ENCODE measurements at places on chromosomes 12 and 14.

- DNase-seq, result no peak
Observed at GRCh38 chr12:102913453-102914226, 3.4 kb downstream of the PAH start.

- no peak for DNase-seq
Observed at GRCh38 chr12:120647375-120647755, 6.9 kb downstream of the CABP1 start.

DNA sequence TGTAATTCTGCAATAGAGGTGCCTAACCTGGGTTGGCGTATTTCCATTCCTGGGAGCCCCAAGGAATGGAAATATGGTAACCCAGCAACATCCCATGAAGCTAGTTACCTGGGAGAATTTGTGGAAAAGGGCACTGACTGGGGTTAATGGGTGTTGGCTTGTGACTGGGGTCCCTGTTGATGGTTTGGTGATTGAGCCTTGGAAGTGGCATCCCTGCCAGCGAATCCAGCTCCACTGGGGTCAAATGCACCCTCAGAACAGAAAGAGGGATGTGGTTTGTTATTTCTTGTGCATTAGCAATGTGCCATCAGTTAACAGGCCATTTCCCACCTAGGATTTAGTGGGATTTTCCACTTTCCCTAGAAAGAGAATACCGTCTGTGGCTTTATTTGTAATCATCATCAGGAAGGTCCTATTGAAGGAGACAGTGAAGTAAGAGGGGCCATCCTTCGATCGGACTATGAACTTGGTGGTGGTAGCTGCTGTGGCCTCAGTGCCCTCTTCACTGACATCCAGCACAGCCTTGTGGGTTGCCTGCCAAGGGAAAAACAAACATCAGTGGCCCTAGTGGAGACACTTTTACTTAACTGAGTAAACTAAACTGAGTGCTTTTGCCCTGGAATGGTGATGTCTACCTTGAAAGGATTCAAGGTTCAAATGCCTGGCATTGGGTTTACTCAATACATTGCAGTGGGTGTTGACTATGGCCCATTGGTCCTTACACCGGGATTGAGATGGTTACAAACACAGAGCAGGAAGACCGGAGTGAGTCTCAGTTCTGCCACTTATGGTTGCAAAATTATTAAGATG, 10.4 kb upstream of the SERPINA11 start:
- DNase-seq, result no peak

- no peak for DNase-seq
Observed at GRCh38 chr12:27828196-27828595, 48.2 kb upstream of the MANSC4 start.

DNA sequence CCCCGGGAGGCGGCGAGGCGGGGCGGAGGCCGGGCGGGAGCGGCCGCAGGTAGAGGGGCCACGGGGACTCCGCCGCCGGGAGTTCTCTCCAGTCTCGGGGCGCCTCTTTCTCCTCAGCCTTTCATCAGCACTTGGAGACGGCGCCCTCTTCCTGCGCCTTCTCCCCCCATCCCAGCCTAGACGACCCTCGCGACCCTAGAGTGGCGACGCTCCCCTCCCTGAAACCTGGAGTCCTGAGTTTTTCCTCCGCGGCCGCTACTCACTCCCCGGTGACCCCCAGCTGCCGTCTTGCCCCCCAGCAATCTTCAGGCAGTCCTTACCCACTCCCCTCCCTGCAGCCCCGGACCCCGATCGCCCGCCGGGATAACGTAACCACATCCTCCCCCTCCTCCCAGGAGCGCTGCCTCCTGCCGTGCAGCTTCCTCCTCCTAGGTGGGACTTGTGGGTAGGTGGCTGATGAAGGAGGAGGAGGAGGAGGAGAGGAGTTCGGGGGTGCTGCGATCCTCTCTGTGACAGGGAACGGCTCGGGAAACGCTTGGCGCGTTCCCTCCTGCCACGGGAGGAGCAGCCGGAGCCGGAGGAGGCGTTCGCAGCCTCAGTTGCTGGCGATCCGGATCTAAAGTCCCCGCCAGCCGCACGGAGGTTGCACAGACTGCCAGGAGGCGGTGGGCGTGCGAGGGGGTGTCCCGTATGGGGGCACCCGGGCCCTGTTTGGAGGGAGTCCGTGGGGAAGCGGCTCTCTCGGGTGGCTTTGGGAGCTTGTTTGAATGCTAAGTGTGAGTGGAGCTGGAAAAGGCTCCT, 891 bp downstream of the PLEKHA5 start:
- DNase-seq, result peak; percentile 10

DNA sequence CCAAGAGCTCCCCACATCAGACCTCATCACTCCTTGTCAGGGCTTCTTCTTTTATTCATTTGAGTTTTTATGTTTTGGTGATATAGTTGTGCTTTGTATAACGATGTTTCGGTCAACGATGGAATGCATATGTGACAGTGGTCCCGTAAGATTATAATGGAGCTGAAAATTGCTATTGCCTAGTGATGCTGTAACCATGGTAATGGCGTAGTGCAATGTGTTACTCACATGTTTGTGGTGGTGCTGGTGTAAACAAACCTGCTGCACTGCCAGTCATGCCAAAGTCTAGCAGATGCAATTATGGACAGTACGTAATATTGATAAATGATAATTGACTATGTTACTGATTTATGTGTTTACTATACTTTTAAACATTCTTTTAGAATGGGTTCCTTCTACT, 16.3 kb downstream of the CYP46A1 start:
- DNase-seq, result no peak

DNA sequence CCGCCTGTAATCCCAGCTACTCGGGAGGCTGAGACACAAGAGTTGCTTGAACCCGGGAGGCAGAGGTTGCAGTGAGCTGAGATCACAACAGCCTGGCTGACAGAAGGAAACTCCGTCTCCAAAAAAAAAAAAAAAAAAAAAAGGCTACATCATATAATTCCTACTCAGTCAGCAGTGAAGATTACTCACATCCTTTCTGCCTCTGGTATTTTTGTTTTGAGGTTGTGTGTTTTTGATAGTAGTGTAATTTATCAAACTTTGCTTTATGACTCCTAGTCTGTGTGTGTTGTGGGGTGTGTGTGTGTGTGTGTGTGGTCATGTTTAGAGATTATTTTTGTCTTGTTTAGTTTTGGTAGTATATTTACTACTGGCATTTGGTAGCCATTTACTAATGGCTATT, 29.8 kb upstream of the DLGAP5 start:
- peak; percentile 52 for DNase-seq

DNA sequence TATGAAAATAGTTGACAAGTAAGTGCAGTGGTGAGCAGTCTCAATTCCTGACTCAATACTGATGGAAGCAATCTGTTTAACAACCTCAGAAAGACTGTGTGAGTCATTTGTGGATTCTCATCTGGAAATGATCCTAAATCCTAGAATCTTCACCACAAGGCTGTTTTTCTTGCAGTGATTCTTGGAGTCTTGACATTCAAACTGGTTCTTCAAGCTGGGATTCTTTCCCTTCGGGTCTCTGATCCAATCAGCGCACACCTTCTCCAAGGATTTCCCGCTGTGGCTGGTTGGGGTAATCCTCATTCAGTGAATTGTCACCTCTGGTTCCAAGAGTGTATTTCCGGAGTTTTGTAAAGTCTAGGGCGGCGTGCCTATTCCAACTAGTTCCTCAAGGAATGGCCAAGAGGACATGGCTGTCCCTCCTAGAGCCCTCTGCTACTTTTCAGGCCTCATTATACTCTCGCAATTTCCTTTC, 37.7 kb upstream of the FOXJ2 start:
- peak; percentile 98 for DNase-seq

- DNase-seq, result no peak
Observed at GRCh38 chr12:95548056-95548538, 3.2 kb downstream of the USP44 start.

DNA sequence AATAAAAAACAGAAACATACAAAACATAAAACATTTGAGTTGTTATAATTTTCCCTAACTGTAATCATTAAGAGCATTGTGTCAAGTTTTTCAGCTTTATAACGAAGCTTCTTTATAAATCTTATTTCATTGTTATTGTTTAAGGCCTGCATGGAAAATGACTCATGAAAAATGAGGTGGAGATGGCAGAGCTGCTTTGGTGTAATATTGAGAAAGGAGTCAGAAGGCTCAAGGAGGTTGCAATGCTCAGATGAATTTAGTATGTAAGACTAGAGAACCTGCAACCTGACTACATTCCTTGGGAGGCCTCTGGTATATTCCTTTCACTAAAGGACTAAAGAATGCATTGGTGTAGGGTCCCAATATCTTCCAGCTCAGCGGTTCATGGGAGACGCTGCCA, 61.5 kb downstream of the TMEM30B start:
- no peak for DNase-seq

DNA sequence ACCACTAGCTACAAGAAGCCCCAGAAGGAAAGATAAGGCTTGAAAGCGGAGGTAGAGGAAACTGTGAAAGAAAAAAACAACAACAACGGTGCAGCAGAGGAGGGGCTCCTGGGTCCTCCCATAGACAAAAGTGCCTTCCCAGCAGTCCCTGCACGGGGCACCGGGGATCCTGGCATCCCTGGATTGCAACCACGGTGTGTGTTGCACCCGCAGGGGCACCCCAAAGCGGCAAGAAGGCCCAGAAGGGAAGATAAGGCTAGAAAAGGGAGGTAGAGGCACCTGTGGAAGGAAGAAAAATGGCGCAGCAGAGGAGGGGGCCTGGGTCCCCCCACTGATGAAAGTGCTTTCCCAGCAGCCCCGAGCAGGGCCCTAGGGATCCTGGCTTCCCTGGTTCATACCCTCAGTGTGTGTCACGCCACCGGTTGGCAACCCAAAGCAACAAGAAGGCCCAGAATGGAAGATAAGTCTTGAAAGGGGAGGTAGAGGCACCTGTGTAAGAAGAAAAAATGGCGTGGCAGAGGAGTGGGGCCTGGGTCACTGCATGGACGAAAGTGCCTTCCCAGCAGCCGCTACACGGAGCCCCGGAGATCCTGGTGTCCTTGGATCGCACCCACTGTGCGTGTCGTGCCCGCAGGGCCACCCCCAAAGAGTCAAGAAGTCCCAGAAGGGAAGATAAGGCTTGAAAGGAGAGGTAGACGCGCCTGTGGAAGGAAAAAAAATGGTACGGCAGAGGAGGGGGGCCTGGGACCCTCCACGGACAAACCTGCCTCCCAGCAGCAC, 281.0 kb downstream of the ALG10 start:
- DNase-seq, result no peak

GRCh38 chr12:127041985-127042625, 1224.9 kb upstream of the TMEM132C start:
- no peak for DNase-seq

DNA sequence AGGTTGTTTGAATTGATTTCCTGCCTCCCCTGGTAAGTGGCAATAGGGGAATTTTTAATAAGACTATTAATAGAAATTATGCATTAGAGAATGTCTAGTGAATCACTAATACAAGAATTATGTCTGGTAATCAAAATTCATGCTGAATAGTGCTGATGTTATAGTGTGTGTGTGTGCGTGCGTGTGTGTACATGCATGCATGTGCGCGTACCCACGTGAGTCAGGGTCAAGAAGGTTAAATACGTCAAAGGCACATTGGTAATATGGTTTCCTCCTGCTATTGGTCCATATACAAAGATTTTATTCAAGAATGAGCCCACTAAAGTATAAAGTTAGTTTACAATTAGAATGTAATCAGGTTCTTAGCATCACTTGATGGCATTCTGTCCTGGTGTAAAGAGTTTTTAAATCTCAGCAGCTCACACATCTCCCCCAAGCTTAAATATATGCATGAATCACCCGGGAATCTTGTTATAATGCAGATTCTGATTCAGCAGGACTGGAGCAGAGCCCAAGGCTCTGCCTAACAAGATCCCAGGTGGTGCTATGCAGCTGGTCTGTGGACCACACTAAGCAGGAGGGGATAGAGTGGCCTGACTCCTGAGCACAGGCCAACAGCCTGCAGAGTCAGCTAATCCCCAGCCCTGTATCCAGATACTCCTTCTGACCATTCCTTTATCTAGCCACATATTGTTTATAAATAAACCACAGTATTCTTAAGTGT, 43.9 kb downstream of the TTC9 start:
- peak; percentile 9 for DNase-seq

GRCh38 chr14:72948481-72949138, 22.3 kb downstream of the DCAF4 start:
- peak; percentile 68 for DNase-seq

GRCh38 chr12:75852143-75852542, 179.4 kb downstream of the PHLDA1 start:
- DNase-seq, result peak; percentile 26

DNA sequence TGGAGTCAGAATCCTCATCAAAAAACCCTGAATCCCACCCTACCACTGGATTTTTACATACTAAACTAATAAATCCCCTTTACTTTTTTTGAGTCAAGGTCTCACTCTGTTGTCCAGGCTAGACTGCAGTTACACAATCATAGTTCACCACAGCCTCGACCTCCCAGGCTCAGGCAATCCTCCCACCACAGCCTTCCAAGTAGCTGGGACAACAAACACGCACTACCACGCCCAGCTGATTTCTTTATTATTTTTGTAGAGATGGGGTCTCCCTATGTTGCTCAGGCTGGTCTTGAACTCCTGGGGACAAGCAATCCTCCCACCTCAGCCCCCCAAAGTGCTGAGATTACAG, 24.3 kb downstream of the SPTSSA start:
- no peak for DNase-seq

GRCh38 chr14:101118746-101119591, 215.4 kb upstream of the RTL1 start:
- no peak for DNase-seq

DNA sequence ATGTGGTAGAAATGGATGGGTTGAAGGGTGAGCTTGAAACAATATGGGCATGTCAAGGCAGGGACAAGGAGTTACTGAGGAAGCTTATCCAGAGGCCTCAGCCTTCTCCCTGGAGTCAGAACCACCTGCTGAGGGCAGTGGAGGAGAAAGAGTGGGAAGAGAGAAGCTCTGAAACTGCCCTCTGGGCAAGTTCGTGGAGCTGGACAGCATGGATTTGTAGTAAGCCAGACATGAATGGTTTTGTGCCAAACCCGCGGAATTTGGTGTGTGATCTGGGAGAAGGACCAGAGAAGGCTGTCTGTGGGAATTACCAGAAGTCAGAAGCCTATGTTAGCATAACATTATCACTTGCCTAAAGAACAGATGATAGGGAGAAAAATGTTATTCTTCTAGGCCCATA, 164.8 kb downstream of the SLC41A2 start:
- DNase-seq, result peak; percentile 64

DNA sequence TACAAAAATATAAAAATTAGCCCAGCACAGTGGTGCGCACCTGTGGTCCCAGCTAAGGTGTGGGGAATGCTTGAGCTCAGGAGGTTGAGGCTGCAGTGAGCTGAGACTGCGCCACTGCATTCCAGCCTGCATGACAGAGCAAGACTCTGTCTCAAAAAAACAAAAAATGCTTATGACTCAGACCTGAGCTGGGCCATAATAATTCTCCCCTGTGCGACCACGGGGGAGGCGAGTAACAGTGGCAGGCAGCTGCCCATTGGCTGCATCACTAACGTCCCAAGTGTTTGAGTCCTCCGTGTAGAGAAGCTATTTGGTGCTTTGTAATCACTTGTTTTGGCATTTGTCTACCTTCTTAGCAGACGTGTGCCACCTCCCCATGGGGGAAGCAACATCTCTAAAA, 24.9 kb downstream of the PSMC1 start:
- peak; percentile 80 for DNase-seq

DNA sequence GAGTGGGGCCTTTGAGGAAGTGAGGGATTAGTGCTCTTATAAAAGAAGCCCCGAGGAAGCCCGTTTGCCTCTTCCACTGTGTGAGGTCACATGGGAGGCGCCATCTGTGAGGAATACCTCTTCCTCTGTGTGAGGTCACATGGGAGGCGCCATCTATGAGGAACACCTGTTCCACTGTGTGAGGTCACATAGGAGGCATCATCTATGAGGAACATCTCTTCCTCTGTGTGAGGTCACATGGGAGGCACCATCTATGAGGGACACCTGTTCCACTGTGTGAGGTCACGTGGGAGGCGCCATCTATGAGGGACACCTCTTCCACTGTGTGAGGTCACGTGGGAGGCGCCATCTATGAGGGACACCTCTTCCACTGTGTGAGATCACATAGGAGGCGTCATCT, 69.7 kb downstream of the SLC24A4 start:
- DNase-seq, result no peak

Measured in fibroblast of upper back skin (primary cell).